ENCODE measurements at places on chromosomes 4 and X.

DNA sequence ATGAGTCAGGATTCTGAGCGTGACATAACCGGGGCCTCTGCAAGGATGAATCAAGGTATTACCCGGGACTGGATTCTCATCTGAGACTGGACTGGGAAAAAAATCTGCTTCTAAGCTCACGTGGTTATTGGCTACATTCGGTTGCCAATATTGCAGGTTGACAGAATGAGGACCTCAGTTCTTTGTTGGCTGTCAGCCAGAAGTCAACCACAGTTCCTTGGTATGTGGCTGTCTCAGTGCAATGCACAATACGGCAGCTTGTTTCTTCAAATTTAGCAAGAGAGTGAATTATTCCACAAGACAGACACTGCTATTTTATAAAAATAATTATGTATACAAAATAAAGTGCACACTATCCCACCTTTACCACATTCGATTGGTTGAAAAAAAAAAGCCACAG lies 424.2 kb downstream of the KLHL4 start:
- DNase-seq, result no peak

DNA sequence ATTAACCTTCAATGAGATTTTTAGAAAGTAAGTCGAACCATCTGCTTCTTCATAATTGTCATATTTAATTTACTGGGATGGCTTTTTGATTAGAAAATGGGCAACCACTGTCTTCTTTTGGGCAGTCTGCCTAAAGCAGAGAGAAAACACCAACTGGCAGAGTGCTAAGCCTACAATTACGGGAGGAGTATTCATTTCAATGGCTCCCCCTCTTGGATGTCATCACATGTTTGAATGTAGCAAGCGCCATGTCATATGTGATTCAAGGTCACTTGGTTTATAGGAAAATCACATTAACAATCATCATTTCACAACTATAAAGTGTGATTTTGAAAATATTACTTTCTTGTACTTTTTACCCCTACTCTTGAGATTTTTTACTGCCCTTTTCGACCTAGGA lies 261.9 kb downstream of the FRMPD4 start:
- no peak for DNase-seq

- no peak for DNase-seq
Measured at GRCh38 chrX:129037389-129037788, 485.9 kb downstream of the SMARCA1 start.

DNA sequence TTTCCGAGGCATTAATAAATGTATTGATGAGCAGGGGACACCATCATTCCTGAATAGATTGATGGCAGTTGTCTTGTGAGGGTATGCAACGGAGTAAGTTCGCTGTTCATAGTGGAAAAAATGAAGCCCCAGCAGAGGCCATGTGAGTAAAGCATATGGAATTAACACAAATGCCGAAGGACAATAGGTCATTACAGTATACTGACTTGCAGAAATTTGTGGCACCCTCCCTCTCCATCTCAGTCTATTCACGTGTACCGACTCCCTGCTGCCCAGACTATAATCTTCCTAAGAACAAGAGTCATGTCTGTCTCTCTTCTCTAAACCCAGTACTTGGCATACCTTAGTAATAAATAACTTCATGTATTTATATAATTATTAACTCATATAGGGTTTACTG lies 47.1 kb upstream of the PCDH10 start:
- DNase-seq, result no peak

DNA sequence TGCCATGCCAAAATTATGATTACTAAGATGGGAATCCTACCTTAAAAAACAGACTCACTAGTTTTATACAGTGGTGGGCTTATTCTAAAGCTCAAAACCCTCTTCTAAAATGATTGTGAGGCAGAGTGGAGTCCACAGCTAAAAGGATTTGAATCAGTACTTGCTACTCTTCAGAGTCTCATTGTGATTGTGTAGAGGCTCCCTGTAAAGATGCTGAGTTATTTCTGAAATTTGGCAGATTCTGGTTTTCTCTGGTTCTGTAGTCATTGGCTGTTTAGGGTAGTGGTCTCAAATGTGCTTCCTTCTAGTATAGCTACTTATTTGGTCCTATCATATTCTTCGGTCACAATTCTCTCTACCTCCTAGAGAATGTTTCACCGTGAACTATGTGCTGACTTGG lies 104.1 kb downstream of the FBXW7 start:
- no peak for DNase-seq

DNA sequence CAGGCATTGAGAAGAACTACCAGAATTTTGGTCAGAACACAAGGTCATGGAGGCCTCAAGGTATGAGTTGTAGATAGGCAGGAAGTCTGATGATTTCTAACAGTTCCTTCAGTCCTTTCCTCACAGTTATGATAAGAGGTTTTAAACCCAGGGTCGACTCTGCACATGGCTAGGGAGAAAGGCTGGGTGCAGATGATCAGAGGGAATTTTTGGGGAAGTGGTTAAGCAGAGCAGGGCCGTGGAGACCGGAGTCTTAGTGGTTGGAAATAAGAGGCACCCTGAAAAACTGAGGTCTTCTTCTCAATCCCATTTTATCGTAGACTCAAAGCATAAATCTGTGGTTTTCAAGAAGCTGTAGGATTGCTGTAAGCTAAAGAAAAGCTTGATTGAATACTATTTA lies 118.5 kb upstream of the ANK2 start:
- no peak for DNase-seq

DNA sequence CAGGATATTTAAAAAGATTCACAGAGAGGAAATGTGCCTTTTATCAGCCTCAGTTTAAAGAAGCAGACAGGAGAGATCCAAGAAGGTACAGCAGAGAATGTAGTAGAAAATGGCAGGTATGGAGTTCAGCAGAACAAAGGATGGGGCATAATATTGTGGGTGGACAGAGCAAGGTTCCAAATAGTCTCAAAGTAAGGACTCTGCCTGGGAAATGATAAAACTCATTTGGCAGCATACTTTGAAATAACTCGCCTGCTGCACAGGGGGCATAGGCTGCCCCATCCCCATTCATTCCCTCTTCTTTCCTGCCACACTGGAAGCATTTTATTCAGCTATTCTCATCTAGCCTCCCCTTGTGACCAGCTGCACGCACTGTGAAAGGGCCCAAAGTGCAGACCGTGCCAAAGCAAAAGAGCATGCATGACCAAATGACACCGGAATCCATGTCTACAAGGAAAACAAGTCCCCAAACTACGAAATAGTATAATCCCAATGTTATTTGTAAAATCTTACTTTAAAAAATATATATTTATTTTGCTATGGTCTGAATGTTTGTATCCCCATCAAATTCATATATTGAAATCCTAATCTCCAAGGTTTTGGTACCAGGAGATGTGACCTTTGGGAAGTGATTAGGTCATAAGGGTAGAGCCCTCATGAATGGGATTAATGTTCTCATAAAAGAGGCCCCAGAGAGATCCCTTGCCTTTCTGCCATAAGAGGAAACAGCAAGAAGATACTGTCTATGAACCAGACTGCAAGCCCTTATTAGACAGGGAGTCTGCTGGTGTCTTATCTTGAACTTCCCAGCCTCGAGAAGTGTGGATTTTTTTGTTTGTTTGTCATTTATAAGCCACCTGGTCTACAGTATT lies 77.4 kb upstream of the PRSS48 start:
- DNase-seq, result no peak

GRCh38 chr4:88148560-88148959 lies 9.9 kb downstream of the ABCG2 start:
- no peak for DNase-seq

- no peak for DNase-seq
Measured at GRCh38 chr4:74660866-74661265, 133.5 kb downstream of the BTC start.

DNA sequence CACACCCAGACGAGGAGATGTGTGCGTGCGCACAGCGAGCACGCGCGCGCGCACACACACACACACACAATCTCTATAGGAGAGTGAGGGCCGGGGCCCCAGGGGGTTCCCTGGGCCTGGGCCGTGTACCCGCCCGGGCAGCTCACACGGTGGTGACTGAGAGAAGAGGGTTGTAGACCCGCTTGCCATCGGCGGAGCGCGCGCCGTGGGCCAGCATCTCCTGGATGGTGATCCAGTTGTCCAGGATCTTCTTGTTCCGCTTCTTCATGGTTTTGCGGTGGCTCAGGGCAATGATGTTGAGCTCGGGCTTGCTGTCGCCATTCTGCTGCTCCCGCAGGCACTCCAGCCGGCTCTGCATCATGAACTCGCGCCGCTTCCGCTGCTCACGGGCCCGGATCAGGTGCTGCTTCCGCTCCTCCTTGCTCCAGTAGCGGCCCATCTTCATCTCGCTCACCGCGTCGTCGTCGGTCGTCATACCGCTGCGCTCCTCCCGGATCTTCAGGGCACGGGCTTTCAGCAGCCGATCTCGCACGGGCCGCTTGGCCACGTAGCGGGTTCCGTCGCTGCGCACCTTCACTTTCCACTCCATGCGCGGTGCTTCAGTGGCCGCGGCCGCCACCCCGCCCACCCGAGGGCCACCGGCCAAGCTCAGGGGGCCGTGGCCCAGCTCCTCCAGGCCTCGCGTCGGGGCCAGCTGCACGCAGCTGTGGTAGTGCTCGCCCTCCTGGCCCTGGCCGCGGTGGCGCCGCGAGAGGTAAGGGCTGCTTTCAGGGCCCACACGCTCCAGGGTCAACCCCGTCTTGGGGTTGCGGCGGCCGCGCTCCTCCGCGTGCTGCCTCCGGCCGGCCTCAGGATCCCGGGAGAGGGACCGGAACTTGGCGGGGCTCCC lies 9.0 kb downstream of the SSR4 start:
- no peak for DNase-seq

- no peak for DNase-seq
Measured at GRCh38 chrX:34848281-34848680, 94.3 kb upstream of the FAM47B start.

DNA sequence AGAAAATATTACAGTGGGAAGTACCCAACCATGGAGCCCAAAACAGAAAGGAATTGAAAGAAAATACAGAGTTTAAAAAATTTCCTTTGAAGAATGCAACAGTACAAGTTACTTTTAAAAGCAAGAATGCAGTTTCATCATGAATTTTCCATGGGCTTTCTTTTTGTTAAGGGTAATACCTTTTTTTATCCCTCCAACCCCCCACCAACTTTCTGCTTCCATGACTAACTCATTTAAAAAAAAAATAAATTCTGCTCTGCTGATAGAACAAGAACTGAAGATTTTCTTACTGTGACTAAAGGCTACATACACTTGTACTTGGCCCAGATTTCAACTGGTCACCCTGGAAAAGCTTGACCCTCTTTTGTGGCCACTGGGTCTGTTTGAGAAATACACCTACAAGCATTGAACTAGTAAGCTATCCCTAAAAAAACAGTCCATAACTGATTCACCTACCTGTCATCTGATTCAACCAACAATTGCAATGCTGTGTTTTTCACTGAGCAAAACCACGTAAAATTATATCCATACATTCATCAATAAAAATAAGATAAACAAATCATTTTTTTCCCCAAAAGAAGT lies 214.2 kb downstream of the NSUN7 start:
- no peak for DNase-seq

- DNase-seq, result no peak
Measured at GRCh38 chrX:16839219-16839851, 30.8 kb downstream of the RBBP7 start.

- DNase-seq, result no peak
Measured at GRCh38 chr4:7241597-7242125, 49.3 kb downstream of the SORCS2 start.

- DNase-seq, result no peak
Measured at GRCh38 chr4:7591409-7592053, 156.8 kb upstream of the PSAPL1 start.

DNA sequence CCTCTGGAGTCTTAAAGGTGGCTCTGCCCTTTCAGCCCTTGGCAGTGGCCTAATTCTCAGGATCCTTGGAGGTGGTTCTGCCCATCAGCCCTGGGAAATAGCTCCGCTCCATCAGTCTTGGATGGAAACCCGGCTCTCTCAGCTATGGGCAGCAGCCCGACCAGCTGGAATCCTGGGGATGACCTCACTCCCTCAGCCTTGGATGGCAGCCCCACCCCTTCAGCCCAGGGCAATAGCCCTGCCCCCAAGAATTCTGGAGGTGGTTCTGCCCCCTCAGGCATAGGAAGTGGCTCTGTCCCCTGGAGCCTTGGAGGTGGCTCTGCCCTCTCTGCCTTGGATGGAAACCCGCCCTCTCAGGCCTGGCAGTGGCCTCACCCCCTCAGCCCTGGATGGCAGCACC lies 127.7 kb downstream of the RBMX2 start:
- DNase-seq, result no peak

GRCh38 chr4:40316333-40316781 lies 18.8 kb upstream of the CHRNA9 start:
- DNase-seq, result no peak

DNA sequence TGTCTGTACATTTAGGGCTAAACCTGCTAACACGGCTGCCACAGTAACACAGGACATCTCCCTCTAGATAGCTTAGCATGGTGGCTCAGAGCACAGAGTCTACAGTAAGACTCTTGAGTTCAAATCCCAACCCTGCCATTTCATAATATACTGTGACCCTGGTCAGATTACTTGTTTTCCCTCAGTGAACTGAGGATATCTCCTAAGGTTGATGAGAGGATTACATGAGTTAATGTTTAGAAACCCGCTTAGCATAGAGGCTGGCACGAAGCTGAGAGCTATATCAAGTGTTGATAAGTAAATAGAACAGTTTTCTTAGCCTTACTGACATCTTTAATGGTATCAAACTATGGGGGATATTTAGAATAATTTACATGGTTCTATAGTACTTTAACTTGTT lies 37.2 kb downstream of the CASP3 start:
- no peak for DNase-seq

- DNase-seq, result no peak
Measured at GRCh38 chr4:79197275-79198009, 128.4 kb downstream of the NAA11 start.

- no peak for DNase-seq
Measured at GRCh38 chr4:98779088-98779487, 120.7 kb upstream of the TSPAN5 start.

DNA sequence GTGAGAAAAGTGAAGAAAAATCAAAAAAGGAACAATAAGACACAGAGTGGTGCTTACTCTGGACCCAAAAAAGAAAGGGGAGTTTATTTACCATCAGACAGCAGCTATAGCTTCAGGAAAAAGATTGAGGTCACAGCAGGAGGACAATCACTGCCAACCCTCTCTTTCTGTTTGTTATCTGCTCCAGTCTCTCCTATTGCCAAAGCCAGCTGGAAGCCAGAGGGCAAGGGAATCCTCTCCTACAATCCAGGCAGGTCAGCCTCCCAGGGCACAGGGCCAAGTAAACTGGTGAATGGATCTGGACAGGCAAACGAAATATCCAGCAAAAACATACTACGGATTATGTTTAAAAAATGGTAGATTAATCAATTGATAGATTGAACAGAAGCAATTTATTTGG lies 306.9 kb upstream of the SLIT2 start:
- DNase-seq, result no peak

DNA sequence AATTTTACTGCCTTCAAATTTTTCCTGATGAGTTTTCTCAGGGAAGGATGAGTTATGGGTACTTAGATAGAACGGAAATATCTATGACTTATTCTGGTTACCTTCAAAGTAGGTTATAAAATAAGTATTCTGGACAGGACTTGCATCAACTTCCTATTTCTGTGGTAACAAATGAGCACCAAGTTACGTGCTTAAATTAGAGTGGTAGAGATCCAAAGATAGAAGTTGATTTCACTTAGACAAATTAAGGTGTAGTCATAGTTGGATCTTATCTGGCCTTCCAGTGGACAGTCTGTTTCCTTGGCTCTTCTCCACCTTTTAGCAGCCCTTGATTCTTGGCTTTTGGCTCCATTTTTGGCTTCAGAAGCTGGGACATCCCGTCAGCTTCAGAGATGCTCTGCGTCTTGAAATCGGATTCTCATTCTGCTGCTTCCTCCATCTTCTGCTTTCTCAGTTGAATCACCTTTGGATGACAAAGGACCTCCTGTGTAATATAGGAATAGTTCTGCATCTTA lies 109.9 kb downstream of the ZNF518B start:
- no peak for DNase-seq
